GOT3 (cell line): ENCODE measurements at places on chromosomes 5 and 9.

- no peak for DNase-seq
Observed at GRCh38 chr5:14574891-14575508, 6.6 kb upstream of the OTULINL start.

DNA sequence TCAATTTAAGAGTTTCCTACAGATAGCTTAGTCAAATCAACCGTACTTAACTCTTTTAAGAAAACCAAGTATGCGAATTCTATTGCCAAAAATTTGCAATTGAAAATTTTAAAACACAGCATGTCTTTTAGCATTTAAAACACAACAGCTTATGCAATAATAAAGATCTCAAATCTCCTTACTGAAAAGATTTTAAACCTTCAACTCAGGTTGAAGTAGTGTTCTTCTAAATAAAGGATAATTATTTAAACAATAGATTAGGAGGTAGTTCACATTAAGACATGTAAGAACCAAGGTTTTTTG lies 5.5 kb downstream of the NR3C1 start:
- DNase-seq, result no peak

DNA sequence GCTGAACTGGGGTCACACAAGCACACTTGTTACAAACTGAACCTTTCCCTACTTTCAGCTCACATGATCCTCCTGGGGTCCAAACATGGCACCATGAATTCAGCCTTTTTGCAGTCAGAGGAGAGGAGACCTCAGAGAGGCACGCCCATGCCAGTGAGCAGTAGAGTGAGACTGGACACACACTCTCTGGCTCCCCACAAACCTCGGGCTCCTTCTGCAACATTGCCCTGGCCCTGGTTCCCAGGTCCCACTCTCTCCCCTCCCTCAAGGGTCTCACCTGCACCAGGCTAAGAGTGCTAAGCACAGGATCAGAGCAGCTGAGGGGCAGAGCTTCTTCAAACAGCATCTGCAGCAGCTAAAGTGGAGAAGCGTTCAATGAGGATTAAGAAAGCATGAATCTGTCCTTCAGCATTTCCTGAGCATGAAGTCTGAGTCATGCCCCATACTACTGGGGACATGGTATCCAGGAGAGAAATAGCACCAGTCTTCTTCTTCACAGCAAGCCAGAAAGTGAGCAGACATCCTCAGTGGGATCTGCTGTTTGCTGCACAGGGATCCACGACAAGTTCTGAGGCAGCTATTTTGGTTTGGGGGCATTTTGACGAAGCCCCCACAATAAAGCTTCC lies 27.2 kb downstream of the SLC35A4 start:
- no peak for DNase-seq

- DNase-seq, result no peak
Observed at GRCh38 chr9:34652602-34653000, 616 bp downstream of the IL11RA start.

DNA sequence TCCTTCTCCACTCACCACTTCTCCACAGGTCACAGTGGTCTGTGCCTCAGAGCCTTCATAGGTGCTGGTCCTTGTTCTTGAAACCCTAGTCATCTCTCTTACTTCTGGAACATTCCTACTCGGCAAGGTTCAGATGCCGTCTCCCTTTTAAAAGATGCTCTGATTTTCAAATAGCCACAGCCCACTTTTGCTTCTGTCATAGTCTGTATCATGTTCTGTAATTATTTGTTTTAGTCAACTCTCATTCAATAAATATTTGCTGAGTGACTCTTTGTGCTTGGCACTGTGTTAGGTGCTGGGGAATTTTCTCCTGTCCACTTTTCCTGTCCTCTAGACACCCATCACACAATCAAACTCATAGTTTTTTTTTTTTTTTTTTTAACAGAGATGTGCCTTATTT lies 181.3 kb upstream of the IL12B start:
- DNase-seq, result no peak

GRCh38 chr9:127107929-127108876 lies 14.2 kb downstream of the ANGPTL2 start:
- DNase-seq, result no peak

GRCh38 chr5:44927115-44927733 lies 118.5 kb downstream of the MRPS30 start:
- DNase-seq, result no peak

- no peak for DNase-seq
Observed at GRCh38 chr5:178895615-178896571, at the start of gene ZFP2. Gene ZFP2 (plus strand): TSS chr5:178895913. CDS start chr5:178931314, 35,401 bp downstream.

DNA sequence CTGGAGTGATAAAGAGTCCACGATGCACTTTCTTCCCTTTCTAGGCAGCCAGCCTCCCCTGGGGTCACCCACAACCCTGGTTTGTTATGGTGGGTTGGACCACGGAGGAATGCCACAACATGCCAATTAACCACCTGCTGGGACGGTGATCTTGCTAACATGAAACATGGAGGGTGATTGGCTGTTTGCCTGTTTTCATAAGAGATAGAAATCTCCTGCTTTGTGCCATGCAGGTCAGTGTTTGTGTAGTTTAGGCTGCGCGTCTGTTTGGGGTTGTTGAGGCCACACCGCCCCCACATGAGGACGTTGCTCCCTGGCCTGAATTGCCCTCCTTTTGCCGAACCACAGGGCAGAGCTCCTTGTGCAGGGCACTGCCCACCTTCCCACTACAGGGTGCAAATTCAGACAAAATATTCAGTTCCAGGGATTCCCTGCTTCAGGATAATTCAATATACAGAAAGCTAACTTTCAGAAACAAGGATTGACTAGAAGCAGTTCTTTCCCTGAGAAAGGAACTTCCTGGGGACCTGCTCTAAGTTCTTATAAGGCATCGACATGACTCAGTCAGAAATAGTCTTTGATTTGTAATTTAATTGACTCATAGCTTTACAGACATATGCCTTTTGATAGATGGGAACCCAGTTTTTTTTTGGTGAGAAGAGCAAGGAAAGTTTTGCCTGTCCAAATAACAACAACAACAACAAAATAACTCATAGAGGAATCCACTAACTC lies 427.6 kb downstream of the GADD45G start:
- no peak for DNase-seq

DNA sequence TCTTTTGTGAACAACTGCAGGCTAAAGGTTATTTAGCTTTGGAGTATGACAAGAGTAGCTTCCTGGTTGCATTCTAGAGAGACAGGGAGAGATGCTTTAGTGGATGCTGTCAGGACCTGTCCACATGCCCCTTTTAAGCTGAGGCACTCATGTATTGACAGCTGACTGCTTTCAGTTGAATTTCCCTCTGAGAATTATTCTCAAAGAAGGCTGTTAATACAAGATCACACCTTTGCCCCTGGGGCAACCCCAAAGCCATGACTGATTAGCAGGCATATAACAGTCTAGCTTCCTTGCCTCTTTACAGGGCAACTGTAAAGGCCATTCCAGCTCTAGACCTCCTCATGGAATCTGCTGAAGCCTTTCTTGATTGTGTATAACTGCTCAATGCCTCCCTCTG lies 117.6 kb upstream of the ATP10B start:
- no peak for DNase-seq

GRCh38 chr9:90684736-90685135 lies 42.1 kb upstream of the DIRAS2 start:
- DNase-seq, result no peak

DNA sequence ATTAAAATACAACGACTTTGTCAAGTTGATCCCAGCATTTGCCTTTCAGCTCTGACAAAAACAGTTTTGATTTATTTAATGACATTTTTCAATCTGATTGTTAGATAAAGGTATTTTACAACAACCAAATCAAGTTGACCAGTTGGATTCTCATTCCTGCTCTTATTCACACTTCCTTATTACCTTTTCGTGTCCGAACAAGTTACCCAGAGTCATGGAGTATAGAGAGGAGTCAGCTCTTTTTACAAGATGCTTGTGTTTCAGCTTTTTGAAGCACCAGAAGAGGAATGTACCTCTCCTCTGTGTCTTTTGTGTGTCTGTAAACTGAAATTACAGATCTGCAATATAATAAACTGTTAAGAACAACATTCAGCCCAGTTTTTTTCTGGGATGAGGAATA lies 151.3 kb upstream of the TMEM161B start:
- no peak for DNase-seq

DNA sequence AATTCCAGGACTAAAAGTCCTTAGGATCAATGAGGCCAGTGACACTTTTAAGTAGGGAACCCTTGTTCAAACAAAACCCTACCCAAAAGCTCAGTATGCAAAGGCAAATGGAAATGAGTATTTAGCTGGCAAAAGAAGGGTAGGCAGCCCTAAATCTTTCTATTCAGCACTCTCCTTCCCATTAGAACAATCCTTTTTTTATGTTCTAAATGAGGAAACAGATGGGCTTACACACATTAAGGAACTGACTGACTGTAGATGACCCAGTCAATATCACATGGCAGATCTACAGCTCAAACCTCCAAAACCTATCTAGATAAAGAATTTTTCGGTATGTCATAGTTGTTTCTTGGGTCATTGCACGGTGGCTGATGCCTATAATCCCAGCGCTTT lies 7.2 kb downstream of the CSNK1A1 start:
- no peak for DNase-seq

DNA sequence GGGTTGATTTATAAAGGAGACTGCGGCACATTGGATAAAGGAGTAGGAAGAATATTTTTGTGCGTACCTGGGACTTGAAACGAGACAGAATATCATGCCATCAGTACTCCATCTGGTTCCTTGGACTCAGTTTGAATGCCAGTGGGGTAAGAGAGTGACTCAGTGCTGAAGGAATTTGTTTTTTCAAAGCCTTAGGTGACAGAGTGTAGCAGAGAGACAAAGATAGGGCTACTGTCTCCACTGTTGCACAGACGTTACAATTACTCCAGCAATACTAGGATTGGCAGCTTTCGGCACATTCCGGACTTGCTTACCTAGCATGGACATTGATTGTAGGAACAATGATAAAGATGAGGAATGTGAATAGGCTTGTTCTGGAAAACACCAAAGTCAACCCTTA lies 250.7 kb downstream of the KCTD16 start:
- DNase-seq, result no peak

DNA sequence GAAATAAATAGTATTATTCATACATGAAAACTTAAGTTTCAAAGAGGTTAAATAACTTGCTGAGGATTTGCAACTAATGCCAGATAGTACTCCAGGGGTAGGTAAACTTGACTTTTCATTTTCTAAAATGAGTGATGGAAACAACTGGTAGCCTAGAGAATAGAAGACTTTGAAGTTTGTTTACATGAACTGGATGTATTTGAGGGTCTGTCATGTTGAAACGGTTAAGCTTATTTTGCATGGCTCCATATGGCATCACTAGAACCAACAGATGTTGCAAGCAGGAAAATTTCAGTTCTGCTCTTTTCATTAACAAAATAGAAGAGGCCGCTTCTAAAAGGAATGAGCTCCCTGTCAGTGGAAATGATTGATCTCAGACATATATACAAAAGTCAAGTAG lies 105.1 kb upstream of the SGCD start:
- no peak for DNase-seq

GRCh38 chr9:89179895-89180734 lies 1.5 kb upstream of the SHC3 start:
- peak; percentile 66 for DNase-seq

DNA sequence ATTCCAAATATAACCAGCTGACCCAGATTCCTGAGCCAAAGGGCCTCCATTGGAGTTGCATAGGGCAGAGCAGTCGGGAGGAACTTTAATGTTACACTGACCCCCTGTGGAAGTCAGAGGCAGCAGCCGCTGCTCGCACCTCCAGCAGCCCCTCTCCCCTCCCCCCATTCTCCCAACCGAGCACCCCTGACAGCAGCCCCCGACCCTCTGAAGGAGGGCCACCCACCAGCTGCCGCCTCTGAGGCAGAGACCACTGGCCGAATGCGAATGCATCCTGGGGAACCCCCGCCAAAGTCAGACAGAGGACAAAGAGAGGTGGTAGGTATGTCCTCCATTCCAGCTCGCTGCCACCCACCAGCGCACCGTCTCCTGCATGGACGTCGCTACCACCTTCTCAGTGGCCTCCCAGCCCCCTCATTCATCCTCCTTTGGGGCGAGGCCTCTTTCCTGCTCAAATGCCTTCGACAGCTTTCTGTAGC lies 231.0 kb downstream of the CDK5RAP2 start:
- DNase-seq, result no peak

DNA sequence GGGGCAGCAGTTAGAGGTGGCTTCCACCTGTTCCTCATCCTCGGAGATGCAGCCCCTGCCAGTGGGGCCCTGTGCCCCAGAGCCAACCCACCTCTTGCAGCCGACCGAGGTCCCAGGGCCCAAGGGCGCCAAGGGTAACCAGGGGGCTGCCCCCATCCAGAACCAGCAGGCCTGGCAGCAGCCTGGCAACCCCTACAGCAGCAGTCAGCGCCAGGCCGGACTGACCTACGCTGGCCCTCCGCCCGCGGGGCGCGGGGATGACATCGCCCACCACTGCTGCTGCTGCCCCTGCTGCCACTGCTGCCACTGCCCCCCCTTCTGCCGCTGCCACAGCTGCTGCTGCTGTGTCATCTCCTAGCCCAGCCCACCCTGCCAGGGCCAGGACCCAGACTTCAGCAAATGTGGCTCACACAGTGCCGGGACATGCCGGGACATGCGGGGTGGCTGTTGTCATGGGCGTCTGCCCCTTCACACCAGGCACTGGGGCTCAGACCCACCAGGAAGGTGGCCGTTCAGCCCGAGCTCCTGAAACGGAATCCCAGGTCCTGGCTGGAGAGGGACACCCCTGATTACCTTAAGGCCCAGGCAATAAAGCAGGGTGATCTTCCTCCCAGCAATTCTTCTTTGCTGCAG lies 841 bp downstream of the CYSRT1 start:
- DNase-seq, result no peak

DNA sequence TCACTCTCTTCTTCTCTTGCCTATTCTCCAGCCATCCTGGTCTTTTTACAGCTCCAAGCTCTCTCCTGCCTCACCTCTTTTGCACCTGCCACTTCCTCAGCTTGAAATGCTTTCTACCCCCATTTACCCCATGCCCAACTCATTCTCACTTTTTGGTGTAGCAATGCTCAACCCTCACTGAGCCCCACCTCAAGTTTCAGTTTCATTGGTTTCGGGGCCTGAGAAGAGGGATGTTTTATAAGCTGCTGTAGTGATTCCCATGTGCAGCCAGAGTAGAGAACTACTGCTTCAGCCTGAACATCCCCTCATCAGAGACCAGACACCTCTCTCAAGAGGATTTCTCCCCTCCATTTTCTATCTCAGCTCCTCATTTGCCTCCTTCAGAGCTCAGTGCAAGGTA lies 45.2 kb upstream of the FYB1 start:
- no peak for DNase-seq

DNA sequence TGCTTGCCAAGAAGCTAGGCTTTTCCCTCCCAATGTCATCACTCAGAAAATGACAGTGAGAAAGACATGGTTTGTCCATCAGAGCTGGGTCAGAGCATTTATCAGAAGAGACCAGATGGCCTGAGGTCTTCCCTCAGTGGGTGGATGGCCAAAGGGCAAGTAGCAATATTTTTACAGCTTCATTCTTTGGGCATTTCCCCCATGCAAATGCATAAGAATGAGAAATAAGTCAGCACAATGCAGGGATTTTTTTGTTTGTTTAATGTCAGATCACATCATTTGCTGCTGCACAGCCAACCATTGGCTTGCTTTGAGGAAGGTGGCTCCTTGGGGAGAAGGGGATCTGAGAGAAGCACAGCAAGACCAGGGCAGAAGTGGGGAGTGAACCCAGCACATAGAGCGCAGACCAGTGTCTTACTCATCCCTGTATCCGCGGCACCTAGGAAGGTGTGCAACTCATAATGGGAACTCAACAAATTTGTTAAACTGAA lies 209.6 kb downstream of the SEMA6A start:
- DNase-seq, result no peak
